SW 1271 (cell line): ENCODE measurements at places on chromosomes 5 and 9.

GRCh38 chr9:130171226-130172148 lies 717 bp upstream of the NCS1 start:
- DNase-seq = no peak

DNA sequence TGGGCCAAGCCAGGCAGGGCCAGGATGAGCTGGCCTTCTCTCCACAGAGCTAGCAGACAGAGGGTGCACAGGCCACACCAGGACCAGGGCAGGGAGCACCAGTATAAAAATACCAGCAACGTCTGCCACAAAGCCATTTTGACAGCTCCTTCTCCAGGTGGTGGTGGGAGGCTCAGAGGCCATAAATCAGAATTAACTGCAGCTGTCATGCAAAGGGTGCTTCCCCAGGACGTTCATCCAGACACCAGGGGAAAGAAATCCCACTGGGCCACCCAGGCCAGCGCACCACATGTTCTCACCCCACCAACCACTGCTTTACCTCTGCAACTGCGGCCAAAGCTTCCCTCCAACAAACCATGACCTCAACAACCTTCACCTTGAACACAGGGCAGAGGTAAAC lies 403.7 kb upstream of the TRPC7 start:
- DNase-seq = no peak

DNA sequence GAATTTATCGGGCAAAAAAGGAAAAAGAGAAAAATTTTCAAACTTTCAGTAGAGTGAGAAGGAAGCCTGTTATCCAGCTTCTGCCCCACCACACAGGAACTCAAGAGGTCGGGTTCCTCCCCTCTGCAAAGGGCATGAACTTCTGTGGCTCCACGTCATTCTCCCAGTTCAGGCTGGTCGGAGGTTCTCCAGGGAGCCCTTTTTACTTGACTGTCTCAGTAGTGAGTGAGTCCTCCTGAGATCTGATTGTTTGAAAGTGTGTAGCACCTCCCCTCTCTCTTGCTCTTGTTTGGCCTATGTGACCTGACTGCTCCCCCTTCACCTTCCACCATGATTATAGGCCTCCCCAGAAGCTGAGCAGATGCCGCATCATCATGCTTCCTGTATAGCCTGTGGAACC lies 9.7 kb downstream of the SPINK1 start:
- DNase-seq = no peak

DNA sequence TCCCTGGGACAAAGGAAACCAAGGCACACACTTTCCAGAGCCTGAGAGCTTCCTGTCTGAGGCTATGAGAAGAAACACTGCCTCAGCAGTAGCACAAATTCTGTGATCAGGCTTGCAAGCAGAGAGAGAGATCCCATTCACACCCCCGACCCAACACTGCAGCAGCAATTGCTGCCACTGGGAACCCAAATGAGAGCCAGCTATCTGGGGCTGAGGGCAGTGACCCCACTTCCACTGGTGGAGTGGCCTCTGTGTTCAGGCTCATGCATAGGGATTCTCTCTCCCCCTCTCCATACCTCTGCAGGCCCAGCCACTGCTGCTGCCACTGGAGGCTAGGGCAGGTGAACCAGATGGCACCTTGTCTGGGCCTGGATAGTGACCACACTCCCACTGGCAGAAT lies 95.2 kb downstream of the TMEM232 start:
- DNase-seq = no peak

- DNase-seq = no peak
These were observed 43.9 kb downstream of the NSA2 start for GRCh38 chr5:74810915-74811314.

DNA sequence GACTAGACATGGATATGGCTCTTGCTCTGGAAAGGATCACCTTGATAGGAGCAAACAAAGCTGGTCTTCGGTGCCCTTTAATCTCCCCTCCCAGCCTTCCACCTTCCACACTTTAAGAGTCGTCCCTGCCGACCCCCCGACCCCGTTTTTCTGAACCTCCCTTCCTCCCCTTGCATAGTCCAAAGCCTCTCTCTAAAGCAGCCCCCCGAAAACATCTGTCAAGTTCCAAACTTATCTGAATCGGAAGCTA lies 423 bp upstream of the NUP214 start:
- DNase-seq = no peak

GRCh38 chr9:68793605-68794343 lies 88.7 kb downstream of the PIP5K1B start:
- no peak for DNase-seq

DNA sequence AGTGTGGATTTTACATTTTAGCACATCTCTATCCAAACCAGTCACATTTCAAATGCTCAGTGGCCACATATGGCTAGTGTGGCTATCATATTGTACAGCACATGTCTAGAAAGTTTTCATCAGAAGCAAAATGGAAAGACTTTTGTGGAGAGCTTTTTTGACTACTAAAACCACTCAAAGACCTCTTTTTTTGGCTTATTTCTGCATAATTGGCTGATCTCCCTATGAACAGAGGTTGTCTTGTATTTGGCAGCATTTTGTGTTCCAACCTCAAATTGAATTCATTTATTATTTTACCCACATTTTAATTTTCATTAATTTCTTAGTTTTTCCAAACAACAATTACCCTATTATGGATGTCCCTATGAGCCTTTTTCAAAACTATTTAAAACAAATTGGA lies 395.7 kb downstream of the TLE1 start:
- DNase-seq = no peak

DNA sequence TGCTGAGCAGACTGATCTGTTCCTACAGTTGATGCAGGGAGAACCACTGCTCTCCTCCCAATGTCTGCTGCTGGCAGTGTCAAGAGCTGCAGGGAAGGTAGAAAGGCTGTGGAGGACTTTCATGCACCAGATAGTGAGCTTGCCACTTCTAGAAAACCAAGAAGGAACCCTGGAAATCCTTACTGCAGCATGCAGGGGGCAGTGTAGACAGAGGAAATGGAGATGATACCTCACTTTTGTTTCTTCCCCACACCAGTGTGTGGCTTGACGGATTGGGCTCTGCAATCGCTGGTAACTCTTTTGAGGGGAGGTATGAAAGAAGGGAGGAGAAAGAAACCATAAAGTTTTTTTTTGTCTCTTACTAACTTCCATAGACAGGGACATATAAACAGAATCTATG lies 480.7 kb downstream of the DMAC1 start:
- no peak for DNase-seq

- DNase-seq = no peak
These were observed 13.8 kb downstream of the ACO1 start for GRCh38 chr9:32398207-32398606.

DNA sequence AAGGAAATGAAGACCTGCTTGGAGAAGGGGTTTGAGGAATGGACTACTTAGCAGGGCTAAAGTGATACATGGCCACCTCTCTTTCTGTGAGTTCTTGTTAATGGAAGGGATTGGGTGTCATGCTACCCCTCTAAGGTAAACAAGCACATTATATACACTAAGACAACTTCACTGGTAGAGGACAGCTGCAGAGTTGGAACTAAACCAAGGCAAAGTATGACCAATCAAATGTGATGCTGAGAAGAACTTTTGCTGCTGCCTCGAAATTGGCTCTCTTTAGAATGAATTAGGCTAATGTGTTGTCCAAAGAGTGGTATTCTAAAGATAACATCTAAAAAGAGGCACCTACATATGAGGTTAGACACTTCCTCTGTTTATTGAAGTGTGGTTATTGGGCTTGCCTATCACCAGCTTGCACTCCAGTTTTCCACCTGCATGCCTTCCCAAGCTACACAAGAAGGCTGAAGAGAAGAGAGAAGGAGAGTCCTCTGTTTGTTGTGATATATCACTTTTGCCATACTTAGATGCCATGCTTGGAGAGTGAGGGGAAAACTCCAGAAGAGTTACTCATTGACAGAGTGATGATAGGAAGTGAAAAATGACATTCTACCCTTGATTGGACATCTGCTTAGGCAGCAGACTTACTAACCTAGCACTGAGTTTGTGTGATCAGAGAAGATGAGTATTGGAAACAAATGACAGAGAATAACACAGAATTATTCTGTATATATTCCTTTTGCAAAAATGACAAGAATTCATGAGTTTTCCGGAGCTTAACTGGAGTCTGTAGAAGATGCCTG lies 536.1 kb downstream of the ZNF608 start:
- no peak for DNase-seq

GRCh38 chr9:33381231-33381791 lies 21.1 kb downstream of the AQP7 start:
- DNase-seq = no peak

DNA sequence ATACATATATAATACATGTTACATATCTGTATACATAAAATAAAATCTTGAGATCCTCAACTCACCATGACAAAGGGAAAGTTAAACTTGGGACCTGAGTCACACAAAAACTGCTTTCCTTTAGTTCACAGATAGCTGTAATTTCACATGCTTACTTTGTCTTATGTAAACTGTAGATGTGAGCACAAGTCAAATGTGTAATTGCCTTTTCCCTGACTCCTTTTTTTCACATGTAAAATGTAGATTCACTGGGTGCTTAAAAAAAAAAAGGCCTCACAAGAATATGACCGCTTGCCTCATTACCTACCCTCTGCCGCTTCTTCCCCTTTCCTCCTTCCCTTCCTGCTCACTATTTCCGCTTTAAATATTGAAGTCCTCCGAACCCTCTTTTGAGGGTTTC lies 21.9 kb upstream of the FAM169A start:
- DNase-seq = no peak

GRCh38 chr5:109826426-109826825 lies 136.7 kb downstream of the MAN2A1 start:
- no peak for DNase-seq

- no peak for DNase-seq
These were observed 264.3 kb upstream of the PANK3 start for GRCh38 chr5:168843277-168844015.
